ENCODE measurements at places on chromosomes 13 and 19. TPM values are rescaled to one million over a fixed set of nuclear protein-coding genes. Genes with fewer than 3 reads are reported as not detected.

Gene NECTIN2
- total RNA-seq: 0.71 TPM

Gene AP1M1
- total RNA-seq: 113 TPM

Gene CD70
- total RNA-seq: 10.7 TPM

Gene CYP4F22
- 0.56 TPM for total RNA-seq

Gene ZNF569
- 5.3 TPM for total RNA-seq

DNA sequence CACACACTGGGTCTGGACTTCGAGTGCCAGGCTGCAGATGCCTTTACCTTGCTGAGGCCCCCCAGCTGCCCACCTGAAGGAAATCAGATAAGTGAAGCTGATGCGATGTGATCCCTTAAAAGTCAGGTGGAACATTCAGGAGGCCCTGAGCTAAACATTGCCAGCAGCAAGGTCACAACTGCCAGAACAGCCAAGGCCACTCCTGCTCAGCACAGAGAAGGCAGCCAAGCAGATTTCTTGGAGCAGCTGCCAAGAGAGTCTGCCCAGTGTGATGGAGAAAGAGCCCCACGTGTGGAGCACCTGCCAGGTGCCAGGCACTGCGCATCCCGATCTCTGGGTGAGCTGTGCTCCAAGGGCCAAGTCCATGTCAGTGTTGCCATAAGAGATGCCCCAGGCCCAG, 20.6 kb upstream of the UQCRFS1 start:
- no peak for DNase-seq

- no peak for DNase-seq
These were observed 13.4 kb upstream of the TUBGCP3 start for GRCh38 chr13:112601371-112601770.

DNA sequence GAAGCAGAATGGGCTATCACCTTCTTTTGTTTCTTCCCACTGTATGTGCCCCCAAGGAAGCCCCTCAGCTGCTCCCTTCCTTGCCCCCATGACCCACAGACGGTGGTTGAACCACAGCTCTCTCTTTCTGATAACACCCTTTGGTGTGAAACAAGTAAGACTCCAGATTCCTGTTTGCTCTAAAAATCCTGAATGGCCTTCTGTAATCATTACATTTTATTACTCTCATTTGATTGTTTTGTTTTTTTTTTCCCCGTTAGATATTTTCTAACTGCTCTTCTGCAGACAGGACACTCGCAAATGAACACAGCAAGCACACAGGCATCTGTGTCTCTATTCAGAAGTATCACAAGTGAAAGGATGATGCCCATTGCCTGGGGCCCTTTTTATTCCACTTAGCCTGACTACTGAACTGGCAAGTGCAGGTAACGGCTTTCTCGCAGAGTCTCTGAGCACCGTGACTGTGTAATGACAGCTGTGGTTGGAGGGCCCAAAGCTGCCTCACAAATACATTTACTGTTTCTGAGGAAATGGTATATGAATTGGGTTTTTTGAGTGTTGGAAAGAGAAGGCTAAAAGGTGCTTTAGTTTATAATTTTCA, 59.3 kb downstream of the OXGR1 start:
- DNase-seq: no peak

DNA sequence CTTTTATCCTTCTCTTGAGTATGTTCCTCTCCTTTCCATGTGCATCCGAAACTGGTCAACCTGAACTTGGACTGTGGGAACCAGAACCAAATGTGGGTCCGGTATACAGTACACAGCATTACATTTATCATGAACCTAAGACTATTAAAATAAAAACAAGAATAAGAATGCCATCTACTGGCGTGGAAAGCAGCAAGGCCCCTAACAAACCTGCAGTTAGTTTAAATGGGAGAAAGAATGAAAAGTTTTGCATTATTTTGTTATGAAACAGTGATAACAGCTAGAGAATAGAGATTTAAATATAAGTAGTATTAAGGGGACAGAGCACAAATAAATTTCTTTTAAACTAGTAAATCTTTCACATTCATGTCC, 159.5 kb downstream of the RBM26 start:
- no peak for DNase-seq

- DNase-seq: no peak
These were observed 2304.4 kb downstream of the PCDH9 start for GRCh38 chr13:64925727-64926126.

DNA sequence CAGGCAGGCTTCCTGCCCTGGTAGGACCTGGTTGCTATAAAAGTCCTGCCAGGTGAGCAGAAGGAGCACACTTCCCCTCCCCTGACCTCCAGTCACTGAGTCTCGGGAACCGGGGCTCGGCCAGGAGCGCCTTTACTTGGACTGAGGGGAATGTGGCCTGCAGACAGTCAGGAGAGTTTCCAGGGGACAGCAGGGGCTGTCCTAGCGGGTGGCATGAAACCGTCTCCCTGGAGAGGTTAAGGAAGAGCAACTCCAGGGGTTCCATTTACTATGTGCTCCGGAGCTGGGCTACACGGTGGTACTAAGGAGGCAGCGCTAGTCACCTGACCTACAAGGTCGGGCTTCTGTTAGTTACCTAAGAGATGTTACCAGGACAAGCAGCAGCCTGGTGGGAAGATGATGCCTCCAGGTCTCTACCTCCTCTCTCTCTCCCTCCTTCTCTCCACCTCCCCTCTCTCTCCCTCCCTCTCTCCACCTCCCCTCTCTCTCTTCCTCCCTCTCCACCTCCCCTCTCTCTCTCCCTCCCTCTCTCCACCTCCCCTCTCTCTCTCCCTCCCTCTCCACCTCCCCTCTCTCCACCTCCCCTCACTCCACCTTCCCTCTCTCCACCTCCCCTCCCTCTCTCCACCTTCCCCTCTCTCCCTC, 4.1 kb upstream of the CNOT3 start:
- DNase-seq: no peak

- DNase-seq: no peak
These were observed 577 bp downstream of the ZNF181 start for GRCh38 chr19:34734537-34735103.

- DNase-seq: no peak
These were observed 192.0 kb downstream of the LHFPL6 start for GRCh38 chr13:39410964-39411363.

- no peak for DNase-seq
These were observed 4.3 kb downstream of the CTU1 start for GRCh38 chr19:51103926-51104341.

All from activated CD4-positive, alpha-beta memory T cell treated with anti-CD3 and anti-CD28 coated beads for 36 hours (primary cell).